IMR-90 (cell line): ENCODE measurements at places on chromosomes 3 and 15.

GRCh38 chr3:188404701-188405100 lies 250.7 kb downstream of the LPP start:
- H3K27ac ChIP-seq: no peak overlapping the region
- peaks cover 16% of the 10 kb centered on the region for H3K36me3 ChIP-seq
- no peak for DNase-seq
- H3K27me3 ChIP-seq: no peaks in the 10 kb centered on the region
- no peaks in the 10 kb centered on the region for H3K4me1 ChIP-seq
- H3K4me3 ChIP-seq: no peak overlapping the region

GRCh38 chr3:116474801-116475200 lies 29.5 kb upstream of the LSAMP start:
- no peak overlapping the region for H3K4me3 ChIP-seq
- peak; percentile 17 for DNase-seq
- H3K27ac ChIP-seq: no peak overlapping the region

DNA sequence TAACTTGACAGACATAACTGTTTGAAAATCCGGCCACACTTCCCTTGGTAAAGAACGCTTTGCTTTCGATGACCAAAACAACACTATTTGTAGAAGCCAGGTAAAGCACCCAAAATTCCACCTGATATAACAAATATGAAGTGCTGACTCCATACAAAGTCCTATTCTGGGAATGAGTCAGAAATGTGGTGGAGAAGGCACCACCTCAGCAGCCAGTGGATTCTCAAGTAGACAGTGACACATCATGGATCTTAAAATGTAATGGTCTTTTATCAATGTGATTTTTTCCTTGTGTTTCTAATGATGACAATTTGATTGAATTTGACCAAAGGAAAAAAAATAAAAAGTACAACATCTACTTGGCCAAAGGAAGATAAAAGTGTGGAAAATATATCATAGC lies 135.0 kb upstream of the WNT5A start:
- no peak overlapping the region for H3K27ac ChIP-seq
- peak; percentile 71 for DNase-seq
- H3K36me3 ChIP-seq: no peaks in the 10 kb centered on the region
- no peaks in the 10 kb centered on the region for H3K27me3 ChIP-seq
- H3K4me3 ChIP-seq: no peak overlapping the region
- peaks cover 18% of the 10 kb centered on the region for H3K4me1 ChIP-seq

DNA sequence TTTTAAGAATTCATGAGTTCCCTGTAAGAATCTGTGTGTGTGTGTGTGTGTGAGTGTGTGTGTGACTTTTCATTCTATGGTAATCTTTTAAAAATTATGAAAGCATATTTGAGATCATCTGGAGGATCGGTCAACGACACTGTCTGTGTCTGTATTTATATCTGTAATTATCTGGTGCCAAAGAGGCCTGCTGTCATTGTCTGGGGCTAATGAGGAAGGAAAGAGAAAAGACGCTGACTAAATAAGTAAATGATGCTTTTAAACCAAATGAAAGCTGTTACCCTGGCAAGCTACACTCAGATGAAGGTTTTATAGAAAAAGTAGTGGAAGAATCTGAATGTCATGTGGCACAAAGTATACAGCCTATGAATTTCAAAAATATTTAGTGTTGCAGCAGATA lies 439.8 kb downstream of the RBMS3 start:
- H3K27ac ChIP-seq: no peak overlapping the region
- peaks cover 2% of the 10 kb centered on the region; the same call in 1 of the 2 replicates for H3K4me1 ChIP-seq
- H3K4me3 ChIP-seq: no peak overlapping the region
- no peak for DNase-seq
- H3K27me3 ChIP-seq: no peaks in the 10 kb centered on the region

- no peak for DNase-seq
- H3K4me1 ChIP-seq: peaks cover 3% of the 10 kb centered on the region
- no peaks in the 10 kb centered on the region for H3K36me3 ChIP-seq
- H3K27ac ChIP-seq: no peak overlapping the region
- no peak overlapping the region for H3K4me3 ChIP-seq
Observed at GRCh38 chr15:35136321-35137189, 51.5 kb upstream of the NANOGP8 start.

DNA sequence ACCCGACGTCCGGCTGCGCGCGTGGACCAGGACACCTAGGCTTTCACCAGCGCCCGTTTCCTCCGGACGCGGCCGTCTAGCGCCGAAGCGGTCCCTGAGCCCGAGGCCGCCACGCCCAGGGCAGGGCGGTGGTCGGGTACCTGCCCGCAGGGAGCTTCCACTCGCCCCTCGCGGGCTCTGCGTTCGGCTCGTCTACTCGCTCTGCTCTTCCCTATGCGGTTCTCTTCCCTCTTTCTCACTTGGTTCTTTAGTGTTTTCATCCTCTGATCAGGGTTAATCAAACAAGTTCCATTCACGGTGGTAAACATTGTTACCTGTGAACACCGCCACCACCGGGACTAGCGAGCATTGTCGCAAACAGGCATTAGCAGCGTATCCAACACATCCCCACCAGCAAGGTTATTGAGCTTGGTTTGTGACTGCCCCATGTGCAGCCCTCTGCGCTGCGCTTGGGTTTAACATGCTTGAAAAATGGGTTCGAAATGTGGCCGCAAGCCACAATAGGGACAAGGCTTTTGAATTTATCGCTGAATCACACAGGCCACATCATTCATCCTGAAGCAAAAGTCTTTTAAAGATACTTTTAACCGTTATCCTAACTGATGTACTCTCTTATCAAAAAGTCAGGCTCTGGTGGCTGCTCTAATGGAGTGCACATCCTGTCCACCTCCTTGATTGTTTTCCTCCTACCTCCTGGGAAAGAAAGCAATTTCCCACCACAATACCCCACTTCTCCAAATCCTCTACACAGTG lies 843 bp upstream of the CD47 start:
- no peaks in the 10 kb centered on the region for H3K27me3 ChIP-seq
- DNase-seq: no peak
- no peaks in the 10 kb centered on the region for H3K36me3 ChIP-seq
- peak overlapping the region; percentile 99 for H3K4me3 ChIP-seq
- H3K4me1 ChIP-seq: peaks cover 3% of the 10 kb centered on the region; the same call in 1 of the 2 replicates

DNA sequence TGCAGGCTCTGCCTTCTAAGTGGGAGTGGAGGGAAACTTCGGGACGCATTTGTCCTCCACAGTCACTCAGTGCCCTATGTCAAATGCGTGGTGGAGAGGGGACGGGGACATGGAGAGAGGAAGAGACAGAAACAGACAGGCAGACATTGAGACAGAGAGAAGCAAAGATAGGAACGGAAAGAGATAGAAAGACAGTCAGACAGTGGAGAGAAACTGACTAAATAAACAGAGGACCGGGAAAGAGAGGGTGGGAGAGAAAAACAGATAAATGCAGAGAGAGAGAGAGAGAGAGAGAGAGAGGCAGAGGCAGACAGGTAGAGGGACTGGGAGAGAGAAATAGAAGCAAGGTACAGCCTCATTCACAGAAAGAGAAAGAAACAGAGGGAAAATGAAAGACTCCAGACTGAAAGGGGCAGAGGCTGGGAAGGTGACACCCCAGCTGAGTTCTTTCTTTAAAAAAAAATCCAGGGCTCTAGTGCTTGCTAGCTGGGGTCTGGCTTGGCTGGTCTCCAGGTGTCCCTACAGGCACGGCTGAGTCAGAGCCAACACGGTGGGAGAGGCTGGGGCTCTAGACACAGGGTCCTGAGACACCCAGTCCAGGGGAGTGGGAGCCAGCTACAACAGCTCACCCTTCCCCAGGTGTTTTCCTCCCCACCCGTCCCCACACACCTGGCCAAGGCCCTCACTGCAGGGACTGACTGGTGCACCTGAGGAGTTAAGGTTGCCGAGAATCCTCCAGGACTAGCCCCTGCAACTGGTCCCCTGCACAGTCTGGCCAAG lies 506.1 kb upstream of the PROK2 start:
- no peaks in the 10 kb centered on the region for H3K36me3 ChIP-seq
- DNase-seq: no peak
- H3K27me3 ChIP-seq: peaks cover 36% of the 10 kb centered on the region
- no peak overlapping the region for H3K27ac ChIP-seq
- H3K4me1 ChIP-seq: peaks cover 10% of the 10 kb centered on the region; the same call in 1 of the 2 replicates
- no peak overlapping the region for H3K4me3 ChIP-seq

- no peaks in the 10 kb centered on the region; the same call in 1 of the 2 replicates for H3K4me1 ChIP-seq
- no peak overlapping the region for H3K27ac ChIP-seq
- no peaks in the 10 kb centered on the region for H3K36me3 ChIP-seq
- H3K27me3 ChIP-seq: no peaks in the 10 kb centered on the region
- H3K4me3 ChIP-seq: no peak overlapping the region
- DNase-seq: peak; percentile 9
Observed at GRCh38 chr3:12483410-12483809, 870 bp upstream of the TSEN2 start.

DNA sequence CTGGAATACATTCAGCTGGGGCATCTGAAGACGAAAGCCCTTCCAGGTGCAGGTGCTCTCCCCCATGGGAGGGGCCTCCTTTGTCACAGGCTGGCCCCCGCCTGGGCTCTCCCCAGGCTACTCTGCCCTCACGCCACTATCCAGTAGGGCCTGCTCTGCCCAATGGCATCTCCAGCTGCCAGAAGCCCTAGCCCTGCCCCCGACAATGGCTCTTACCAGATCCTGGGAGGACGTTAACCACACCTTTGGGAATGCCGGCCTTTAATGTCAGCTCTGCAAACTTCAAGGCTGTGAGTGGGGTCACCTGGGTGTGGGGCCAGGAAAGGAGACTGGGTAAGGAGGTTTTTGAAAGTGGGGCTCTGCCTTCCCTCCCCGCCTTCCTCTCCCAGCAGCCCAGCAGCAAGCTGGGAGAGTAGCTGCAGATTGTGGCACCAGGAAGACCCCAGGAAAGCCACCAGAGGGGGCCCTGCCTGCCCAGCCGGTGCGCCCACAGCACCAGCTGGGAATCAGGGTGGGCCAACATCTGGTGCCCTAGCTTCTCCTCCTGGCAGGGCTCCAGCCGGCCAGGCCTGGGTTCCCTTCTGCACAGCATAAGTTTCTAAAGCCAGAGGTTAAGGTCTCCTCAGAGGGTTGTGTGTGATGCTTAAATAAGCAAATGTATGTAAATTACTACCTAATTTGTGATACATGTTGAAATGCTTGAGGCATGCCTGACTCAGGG lies 40.4 kb upstream of the SLC41A3 start:
- H3K4me1 ChIP-seq: no peaks in the 10 kb centered on the region
- peaks cover 49% of the 10 kb centered on the region for H3K27me3 ChIP-seq
- no peak for DNase-seq
- H3K36me3 ChIP-seq: no peaks in the 10 kb centered on the region

DNA sequence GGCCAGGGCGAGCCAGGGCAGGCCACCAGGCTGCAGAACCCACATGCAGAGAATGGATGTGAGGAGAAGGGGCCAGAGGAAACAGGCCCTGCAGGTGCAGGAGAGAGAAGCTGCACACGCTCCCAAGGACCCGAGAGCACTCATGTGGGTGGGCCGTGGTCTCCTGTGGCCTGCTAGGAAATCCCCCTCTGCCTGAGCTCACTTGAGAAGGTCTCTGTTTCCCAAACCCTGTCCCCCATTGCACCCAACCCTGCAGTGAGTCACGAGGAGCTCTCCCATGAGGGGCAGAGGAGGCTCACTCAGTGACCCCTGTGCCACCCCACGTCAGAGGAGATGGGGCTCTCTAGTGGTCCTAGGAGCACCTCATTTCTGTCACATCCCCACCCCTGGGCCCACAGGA lies 111.1 kb downstream of the KLF13 start:
- H3K27me3 ChIP-seq: no peaks in the 10 kb centered on the region
- no peaks in the 10 kb centered on the region for H3K36me3 ChIP-seq
- no peak overlapping the region for H3K27ac ChIP-seq
- peaks cover 30% of the 10 kb centered on the region for H3K4me1 ChIP-seq
- no peak for DNase-seq
- H3K4me3 ChIP-seq: no peak overlapping the region

GRCh38 chr3:70179111-70179510 lies 133.3 kb downstream of the MDFIC2 start:
- DNase-seq: no peak
- H3K4me3 ChIP-seq: no peak overlapping the region
- no peak overlapping the region for H3K27ac ChIP-seq
- no peaks in the 10 kb centered on the region for H3K36me3 ChIP-seq
- H3K4me1 ChIP-seq: no peaks in the 10 kb centered on the region
- H3K27me3 ChIP-seq: peaks cover 4% of the 10 kb centered on the region

DNA sequence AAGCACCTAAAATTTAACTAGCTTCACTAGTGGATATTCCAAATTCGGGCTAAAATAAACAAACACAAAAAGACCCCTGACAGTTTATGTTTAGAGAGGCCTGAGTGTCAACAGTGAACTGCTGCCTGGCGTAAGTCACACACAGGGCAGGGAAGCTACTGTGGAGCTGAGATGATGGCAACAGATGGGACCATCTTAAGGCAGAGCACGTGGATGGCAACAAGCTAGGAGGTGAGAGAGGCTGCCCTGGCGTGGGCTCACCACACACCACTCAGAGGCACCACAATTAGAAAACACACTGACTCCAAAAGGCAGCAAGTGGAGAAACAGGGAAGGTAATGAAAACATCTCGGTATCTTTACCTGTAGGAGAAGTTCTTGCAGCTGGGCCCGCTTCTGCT lies 93.3 kb downstream of the ATP1B3 start:
- H3K27ac ChIP-seq: no peak overlapping the region
- DNase-seq: no peak
- H3K36me3 ChIP-seq: peaks cover 3% of the 10 kb centered on the region

DNA sequence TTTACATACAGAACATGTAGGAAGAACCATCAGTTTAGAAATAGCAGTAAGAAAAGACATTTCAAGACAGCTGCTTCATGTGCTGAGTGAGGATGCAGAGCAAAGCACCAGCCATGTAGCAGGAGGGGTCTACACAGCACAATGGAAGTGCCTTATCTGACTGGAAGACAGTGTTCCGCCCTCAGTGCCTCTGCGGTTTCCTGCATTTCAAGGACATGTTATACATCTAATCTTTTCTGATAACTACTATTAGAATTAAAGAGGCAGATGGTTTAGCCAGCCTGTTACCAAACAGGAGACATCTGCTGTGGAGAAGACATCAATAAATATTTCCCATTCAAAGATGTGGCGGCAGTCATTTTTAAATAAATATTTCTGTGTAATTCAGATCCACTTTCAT lies 10.6 kb downstream of the LSG1 start:
- H3K27ac ChIP-seq: no peak overlapping the region
- H3K36me3 ChIP-seq: peaks cover 27% of the 10 kb centered on the region
- no peak for DNase-seq
- no peak overlapping the region for H3K4me3 ChIP-seq
- no peaks in the 10 kb centered on the region for H3K27me3 ChIP-seq

DNA sequence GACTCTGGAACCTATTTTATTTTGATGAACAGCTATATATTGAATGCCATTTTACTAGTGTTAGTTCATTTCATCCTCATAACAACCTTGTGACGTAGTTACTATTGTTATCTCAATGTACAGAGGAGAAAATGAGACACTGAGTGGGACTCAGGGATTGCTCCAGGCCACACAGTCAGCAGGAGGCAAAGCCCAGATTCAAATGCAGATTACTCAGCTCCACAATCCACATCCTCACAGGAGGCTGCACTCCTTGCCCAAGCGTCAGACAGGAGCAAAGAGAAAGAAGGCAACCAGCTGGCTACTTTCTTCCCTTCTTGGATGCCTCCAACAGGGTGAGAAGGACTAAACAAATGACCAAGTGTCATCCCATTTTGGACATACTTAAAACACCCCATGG lies 92.0 kb upstream of the CCDC54 start:
- DNase-seq: peak; percentile 26
- no peaks in the 10 kb centered on the region for H3K36me3 ChIP-seq
- H3K4me1 ChIP-seq: 0 out of 2 replicates have a peak, but pooled peaks cover 2% of the 10 kb centered on the region
- H3K27ac ChIP-seq: no peak overlapping the region
- H3K27me3 ChIP-seq: peaks cover 2% of the 10 kb centered on the region; the same call in 1 of the 2 replicates
- no peak overlapping the region for H3K4me3 ChIP-seq
